ENCODE measurements at places on chromosomes 1 and 21. TPM values are rescaled to one million over a fixed set of nuclear protein-coding genes. Genes with fewer than 3 reads are reported as not detected.

- DNase-seq = no peak
Observed at GRCh38 chr1:6198646-6199297, 623 bp downstream of the RPL22 start.

- no peak for DNase-seq
Observed at GRCh38 chr1:230441183-230442029, 15.3 kb upstream of the PGBD5 start.

DNA sequence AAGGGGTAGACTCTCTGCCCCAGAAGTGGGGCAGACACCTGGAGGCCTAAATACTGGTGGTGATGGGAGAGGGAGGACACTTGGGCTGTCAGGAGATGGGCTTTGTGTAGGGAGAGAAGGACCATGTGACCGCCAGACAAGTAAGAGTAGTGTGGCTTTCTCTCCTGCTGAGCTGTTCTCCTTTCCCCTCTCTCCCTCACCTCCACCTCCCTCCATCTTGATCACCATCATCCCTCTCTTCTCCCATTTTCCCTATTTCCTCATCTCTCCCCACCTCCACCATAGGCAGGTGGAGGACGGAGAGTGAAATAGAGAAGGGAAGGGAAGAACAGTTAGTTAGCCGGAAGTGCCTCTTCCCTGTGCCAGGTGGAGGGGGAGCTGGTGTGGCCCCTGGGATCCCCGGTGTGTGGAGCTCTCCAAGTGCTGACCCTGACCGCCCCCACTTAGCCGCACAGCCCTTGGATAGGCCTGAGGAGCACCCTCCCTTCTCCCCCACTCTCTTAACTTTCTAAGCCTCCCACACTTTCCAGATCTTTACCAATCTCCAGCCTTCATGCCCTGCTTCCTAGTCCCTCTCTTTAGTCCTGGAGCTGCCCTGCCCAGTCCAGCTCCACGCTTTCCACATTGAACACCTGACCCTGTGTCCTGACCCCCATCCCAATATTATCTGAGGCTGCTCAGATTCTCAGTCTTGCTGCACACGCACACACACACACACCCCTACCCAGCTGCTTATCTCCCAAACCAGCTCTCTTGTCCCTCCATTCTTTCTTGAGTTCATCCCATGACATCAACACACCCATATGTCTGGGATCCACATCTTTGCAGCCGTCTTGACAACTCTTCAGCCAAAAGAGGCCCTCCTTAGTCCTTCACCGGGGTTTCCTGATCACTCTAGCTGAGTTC lies 1.5 kb downstream of the CELF3 start:
- DNase-seq = no peak

GRCh38 chr1:45097944-45098343 lies 85.9 kb downstream of the UROD start:
- no peak for DNase-seq

DNA sequence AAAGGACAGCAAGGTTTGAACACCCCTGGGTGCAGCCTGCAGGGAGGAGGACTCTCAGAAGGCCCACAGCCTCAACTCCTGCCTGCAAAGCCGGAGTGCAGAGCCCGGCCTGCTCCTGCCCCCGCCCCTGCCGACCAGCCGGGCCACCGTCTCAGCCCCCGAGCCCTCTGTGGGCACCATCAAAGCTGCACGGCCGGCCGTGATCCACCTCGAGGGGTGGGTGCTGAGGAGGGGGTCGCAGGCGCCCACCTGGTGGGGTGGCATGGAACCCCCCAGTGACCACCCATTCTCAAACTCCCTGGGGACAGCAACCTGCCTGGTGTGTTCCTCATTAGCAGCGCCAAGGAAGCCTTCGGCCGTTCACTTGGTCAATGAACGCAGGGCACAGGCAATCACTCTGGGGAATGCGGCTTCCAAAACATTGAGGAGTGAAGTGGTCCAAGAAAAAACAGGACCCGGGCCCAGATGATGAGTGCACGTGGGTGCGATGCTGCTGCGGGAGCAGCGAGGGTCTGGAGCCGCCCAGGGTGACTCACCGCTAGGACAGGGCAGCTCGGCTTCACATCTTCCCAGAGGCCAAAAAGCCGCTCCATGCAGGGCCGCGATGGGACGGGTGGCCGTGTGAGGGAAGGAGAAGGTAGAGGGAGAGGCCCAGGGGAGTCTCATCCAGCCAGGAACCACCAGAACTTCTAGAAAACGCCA lies 157.6 kb downstream of the NPHP4 start:
- no peak for DNase-seq

GRCh38 chr1:161092621-161093028 lies 3.3 kb upstream of the NECTIN4 start:
- DNase-seq = no peak

DNA sequence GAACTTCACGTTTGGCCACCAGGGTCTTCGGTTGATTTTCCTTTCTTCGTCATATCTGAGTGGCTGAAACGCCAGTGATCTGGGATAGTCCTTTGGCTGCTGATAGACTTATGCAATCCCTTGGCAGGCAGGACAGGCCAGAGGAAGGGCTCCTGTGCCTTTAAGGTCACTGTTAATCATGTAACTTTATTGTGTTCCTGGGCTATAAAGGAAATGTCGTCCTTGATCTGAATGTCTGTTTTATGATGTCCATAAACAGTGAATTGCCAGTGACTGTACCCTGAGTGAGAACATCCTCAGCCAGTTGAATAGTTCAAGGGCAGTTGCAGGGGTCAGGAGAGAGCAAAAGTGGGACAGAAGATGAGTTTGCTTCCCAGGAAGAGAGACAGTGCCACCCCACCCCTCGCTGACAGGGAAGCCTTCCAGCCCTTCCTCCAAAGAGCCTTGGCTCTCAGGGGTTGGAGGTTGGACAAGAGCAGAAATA lies 68.0 kb downstream of the PDE9A start:
- DNase-seq = no peak

GRCh38 chr1:233209481-233209880 lies 86.0 kb downstream of the PCNX2 start:
- no peak for DNase-seq

- no peak for DNase-seq
Observed at GRCh38 chr1:100893718-100894117, 924 bp downstream of the EXTL2 start.

- no peak for DNase-seq
Observed at GRCh38 chr1:152005360-152005912, 11.8 kb upstream of the S100A10 start.

The CCDC27 gene
- polyA plus RNA-seq = 0.30 TPM

The TENT5C gene
- polyA plus RNA-seq = 3.2 TPM

The PTGER3 gene
- 46.4 TPM for polyA plus RNA-seq

The SLC1A7 gene
- 0.08 TPM for polyA plus RNA-seq

The CELA3A gene
- not detected for polyA plus RNA-seq

The CAPN2 gene
- 182 TPM for polyA plus RNA-seq
